CD4-positive, alpha-beta T cell treated with Interleukin-17A for 1 hour (primary cell): ENCODE measurements at places on chromosomes 3 and 15.

DNA sequence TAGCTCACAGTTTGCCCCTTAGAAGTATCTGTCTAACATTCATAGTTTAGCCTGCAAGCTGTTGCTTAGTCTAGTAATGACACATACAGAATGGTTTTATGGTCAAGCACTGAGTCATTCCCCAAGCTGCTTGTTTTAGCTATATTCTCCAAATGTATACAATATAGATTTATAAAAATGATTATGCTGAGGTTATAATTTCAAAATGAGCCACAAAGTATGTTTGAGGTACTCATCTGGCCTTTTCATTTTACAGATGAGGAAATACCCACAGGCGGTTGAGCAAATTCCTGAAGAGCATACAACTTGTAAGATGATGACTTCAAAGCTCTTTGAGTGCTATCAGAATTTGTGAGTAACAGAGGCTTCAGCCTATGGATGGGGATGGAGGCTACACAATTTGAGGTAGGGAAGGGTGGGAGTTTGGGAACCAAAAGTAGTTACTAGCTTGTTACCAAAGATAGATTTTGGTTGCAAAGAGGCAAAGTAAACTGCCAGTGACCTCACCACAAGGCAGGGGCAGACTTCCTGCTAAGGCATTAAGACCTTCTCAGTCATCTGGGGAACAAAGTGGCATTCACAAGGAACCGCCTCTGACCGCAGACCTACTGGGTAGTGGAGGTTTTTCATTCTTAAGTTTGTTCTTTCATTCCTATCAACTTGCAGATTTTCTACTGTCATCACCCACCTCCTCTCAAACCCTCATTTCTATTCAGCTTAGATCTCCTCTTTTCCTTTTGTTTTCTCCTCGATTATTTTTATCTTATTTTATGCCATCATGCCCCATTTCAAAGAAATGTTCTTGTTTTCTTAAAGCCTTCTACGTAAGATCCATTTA, 257.2 kb upstream of the NECTIN3 start:
- DNase-seq: peak; percentile 29

DNA sequence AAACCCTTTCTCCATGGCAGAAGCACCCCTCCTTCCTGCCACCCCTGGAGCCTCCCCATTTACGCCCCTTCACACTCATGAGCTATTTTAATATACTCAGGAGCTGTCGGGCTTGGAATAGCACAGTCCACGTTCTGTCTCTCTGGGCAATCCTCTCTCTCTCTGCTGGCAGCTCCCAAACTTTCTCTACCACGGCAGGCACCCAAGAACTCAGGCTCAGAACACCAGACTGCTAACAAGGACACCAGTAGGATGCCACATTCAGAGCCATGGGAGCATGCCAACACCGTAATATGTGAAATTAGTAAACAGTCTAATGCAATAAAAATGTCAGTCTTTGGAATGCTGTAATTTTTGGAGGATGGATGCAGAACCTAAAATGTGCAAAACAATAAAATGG, 19.3 kb downstream of the TNFAIP8L3 start:
- no peak for DNase-seq

GRCh38 chr15:45182996-45183395, 4.8 kb downstream of the SHF start:
- no peak for DNase-seq

- DNase-seq: no peak
Measured at GRCh38 chr3:64151342-64151871, 73.9 kb downstream of the PRICKLE2 start.

DNA sequence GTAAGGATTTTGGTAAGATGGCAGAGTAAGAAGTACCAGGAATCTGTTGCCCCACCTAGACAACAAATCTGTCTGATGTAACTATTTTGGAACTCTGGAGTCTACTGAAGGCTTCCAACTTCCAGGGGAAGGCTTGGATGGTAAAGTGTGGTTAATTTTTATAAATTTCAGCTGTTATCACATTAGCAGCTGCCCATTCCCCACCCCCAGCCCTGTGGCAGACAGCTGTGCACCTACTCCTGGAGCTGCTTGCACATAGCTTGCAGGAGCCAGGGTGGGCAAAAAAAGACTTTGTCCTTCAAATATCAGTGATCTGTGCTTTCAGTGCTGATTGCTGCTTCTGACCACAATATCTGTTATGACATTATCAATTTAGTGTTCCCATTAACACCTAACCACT, 47.4 kb downstream of the FRMD5 start:
- no peak for DNase-seq

GRCh38 chr3:83821506-83821905, 1137.3 kb upstream of the CADM2 start:
- DNase-seq: no peak

DNA sequence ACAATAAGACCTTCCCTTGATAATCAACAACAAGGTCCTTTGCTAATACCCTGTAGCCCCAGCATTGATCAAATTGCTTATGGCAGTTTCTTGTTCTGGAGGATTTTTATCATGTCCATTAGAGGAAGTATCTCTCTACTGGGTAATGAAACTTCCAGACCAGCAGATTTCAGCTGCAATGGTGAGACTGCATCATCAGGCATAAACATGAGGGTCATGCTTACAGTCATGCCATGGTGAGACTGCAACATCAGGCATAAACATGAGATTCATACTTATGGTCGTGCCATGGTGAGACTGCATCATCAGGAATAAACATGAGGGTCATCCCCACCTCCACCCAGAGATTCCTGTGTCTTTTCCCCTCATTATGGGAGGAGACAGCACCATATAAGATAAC, 129.0 kb upstream of the LIPC start:
- no peak for DNase-seq

DNA sequence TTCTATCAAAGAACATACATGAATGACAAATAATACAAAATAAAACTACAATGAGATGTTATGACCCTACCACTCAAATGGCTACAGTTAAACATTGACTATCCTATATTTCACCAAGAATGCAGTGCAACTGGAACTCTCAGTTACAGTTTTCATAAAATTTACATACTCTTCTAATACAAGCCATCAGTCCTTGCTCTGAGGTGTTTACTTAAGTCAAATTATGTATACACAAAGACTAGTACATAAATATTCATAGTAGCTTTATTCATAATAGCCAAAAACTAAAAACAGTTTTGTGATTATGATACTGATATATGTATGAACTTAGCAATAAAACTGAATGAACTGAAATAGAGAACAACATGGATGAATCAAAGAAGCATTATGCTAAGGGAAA, 19.2 kb downstream of the MLF1 start:
- no peak for DNase-seq

DNA sequence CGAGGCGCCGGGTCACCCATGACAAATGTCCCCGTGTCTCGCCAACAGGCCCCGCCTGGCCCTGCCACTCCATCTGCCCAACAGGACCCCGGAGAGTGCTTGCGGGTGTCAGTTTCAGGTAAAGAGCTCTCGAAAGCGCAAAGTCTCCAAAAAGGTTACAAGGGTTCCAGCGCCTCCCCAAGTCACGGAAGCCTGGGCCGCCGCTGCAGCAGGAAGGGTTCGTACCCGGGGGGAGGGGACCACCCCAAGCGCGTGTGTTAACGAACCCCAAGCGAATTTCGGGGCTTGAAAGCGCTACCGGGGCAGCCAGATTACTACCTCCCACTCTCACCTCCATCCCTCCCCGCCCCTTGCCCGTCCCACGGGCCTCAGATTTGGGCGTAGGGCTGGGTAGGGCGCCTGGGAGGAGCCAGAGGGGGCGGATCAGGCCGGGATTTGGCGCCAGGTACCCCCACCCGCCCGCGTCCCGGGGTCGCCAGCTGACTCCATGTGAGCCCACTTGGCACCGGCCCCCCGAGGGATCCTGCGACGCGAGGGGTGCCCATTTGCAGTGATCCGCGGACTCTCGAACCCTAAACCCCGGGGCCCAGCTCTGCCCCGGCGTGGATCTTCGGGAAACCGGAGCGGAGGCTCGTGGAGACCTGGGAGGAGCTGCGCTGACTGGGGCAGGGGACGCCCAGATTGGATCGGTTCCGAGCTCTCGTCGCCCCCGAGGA, 85.9 kb downstream of the NR2F2 start:
- no peak for DNase-seq

GRCh38 chr15:42275780-42276391, 2.7 kb upstream of the TMEM87A start:
- no peak for DNase-seq

- DNase-seq: no peak
Measured at GRCh38 chr3:36480911-36481648, 100.8 kb downstream of the STAC start.

DNA sequence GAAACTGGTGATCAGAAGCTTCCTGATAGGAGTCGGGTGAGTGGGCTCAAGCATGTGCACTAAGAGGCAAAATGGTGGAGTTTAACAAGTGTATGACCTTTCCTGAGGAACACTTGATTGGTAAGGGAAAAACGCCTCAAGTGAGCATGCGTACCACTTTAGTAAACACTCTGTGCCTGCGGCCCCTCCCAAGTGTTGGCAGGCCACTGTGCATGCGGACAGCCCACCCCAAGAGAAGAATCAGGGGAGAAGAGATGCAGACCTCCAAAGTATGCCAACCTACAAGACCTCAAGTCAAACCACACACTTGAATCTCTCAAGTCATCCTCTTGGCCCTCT, 122.3 kb downstream of the CTNNB1 start:
- no peak for DNase-seq
